ENCODE measurements at places on chromosomes 4 and X.

- no peak for DNase-seq
- H3K4me1 ChIP-seq = no peaks in the 10 kb centered on the region
- H3K4me3 ChIP-seq = no peak overlapping the region
- H3K27ac ChIP-seq = no peak overlapping the region
- H3K27me3 ChIP-seq = no peaks in the 10 kb centered on the region
- H3K36me3 ChIP-seq = no peaks in the 10 kb centered on the region
Observed at GRCh38 chr4:118206627-118207026, 146.2 kb downstream of the PRSS12 start.

GRCh38 chr4:181204109-181204508, 1039.1 kb upstream of the TENM3 start:
- H3K4me1 ChIP-seq = no peaks in the 10 kb centered on the region
- no peaks in the 10 kb centered on the region for H3K27me3 ChIP-seq
- no peaks in the 10 kb centered on the region for H3K36me3 ChIP-seq

DNA sequence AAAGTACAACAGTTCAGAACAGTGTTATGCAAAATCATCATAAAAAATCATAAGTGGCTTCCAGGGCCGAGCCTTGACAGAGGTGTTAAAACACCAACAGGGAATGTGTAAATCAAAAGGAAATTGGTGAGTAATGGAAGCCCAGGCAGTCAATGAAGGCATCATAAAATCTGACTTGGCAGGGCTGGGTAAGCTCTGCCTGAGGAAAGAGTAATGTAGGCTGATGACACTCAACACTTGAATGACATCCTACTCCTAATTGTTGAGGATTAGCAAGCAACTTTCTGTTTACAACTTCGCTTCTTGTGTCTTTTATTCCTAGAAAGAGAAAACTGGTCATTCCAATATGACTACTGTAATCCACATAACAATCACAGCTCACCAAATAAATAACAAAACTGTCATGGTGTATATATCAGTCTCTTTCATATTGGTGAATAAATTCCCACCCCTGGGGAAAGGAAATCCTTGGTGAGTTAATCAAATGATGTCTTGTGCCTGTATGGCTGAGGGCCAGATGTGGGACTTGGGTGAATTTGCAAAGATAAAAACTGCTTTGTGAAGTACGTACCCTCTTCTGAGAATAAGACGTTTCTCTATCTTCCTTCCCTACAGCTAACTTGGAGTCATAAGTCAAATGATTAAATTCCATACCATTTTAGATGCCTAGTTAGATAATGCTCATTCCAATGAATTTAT, 196.8 kb downstream of the DCHS2 start:
- DNase-seq = peak; percentile 5
- no peaks in the 10 kb centered on the region for H3K4me1 ChIP-seq
- no peaks in the 10 kb centered on the region for H3K27me3 ChIP-seq
- H3K36me3 ChIP-seq = no peaks in the 10 kb centered on the region
- no peak overlapping the region for H3K4me3 ChIP-seq
- no peak overlapping the region for H3K27ac ChIP-seq

- peak; percentile 37 for DNase-seq
- no peaks in the 10 kb centered on the region for H3K36me3 ChIP-seq
- H3K27me3 ChIP-seq = no peaks in the 10 kb centered on the region
- no peak overlapping the region for H3K4me3 ChIP-seq
Observed at GRCh38 chrX:51461053-51462044, 35.0 kb downstream of the NUDT11 start.

- H3K36me3 ChIP-seq = no peaks in the 10 kb centered on the region
- H3K27me3 ChIP-seq = no peaks in the 10 kb centered on the region
- no peak overlapping the region for H3K4me3 ChIP-seq
- no peak for DNase-seq
- H3K27ac ChIP-seq = no peak overlapping the region
Observed at GRCh38 chr4:85416094-85416493, 58.9 kb upstream of the ARHGAP24 start.

DNA sequence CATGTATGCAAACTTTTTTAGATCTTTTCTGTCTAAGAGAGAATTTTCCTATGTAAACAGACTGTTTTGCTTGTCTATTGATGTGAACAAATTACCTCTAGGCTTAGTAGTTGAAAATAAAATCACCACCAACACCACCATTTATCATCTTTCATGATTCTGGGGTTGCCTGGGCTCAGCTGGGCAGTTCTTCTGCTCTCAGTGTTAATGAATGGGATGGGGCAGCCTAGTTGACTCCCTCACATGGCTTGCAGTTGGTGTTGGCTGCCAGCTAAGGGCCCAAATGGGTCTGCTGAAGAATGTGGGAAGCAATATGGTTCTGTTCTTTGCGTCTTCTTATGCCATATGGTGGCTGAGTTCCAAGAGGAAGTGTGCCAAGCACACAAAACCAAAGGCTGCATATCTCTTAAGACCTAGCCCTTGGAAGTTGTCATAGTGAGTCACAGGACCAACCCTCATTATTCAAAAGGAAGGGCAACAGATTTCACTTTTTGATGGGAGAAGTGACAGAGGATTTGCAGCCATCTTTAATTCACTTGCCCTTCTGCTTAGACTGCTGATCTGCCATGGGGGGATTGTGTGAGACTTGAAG, 17.9 kb downstream of the REELD1 start:
- H3K4me3 ChIP-seq = no peak overlapping the region
- no peaks in the 10 kb centered on the region for H3K4me1 ChIP-seq
- H3K36me3 ChIP-seq = no peaks in the 10 kb centered on the region

DNA sequence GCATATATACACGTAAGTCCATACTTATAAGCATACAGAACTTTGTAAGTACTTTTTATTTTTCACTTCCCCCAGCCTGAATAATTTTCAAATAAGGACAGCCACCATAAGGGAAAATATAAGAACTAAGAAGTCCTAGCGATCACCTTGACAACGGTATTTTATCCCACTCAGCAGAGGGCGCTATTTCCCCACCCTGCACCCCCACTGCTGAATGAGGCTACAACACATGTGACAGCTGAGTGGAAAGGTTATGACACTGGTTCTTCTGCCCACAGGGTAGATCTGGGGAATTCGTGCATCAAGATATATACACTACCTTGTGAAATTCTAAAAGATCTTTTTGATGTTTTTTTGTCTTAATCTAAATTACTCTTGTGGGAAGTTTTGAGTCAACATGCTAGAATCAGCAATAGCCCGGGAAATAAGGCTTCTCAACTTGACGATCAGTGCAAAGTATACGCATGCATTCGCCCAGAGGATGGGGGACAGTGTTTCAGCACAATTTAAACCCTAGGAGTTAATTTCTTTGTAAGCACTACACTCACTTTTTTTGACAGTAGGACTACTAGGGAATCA, 151.5 kb downstream of the CORIN start:
- H3K4me3 ChIP-seq = no peak overlapping the region
- H3K36me3 ChIP-seq = no peaks in the 10 kb centered on the region
- H3K27ac ChIP-seq = no peak overlapping the region
- H3K27me3 ChIP-seq = no peaks in the 10 kb centered on the region

GRCh38 chrX:148588649-148589310, 88.4 kb downstream of the AFF2 start:
- no peaks in the 10 kb centered on the region for H3K4me1 ChIP-seq
- H3K36me3 ChIP-seq = no peaks in the 10 kb centered on the region
- no peaks in the 10 kb centered on the region for H3K27me3 ChIP-seq
- H3K4me3 ChIP-seq = no peak overlapping the region
- DNase-seq = peak; percentile 17

- H3K36me3 ChIP-seq = no peaks in the 10 kb centered on the region
- H3K4me3 ChIP-seq = no peak overlapping the region
- DNase-seq = no peak
- no peaks in the 10 kb centered on the region for H3K4me1 ChIP-seq
- no peak overlapping the region for H3K27ac ChIP-seq
Observed at GRCh38 chr4:26484032-26484515, 6.2 kb downstream of the CCKAR start.

GRCh38 chr4:41052287-41052686, 162.1 kb downstream of the APBB2 start:
- no peaks in the 10 kb centered on the region for H3K27me3 ChIP-seq
- no peak overlapping the region for H3K27ac ChIP-seq
- no peaks in the 10 kb centered on the region for H3K4me1 ChIP-seq
- no peak for DNase-seq
- H3K4me3 ChIP-seq = no peak overlapping the region

GRCh38 chrX:86171366-86171765, 23.1 kb downstream of the DACH2 start:
- no peak overlapping the region for H3K27ac ChIP-seq
- no peak overlapping the region for H3K4me3 ChIP-seq
- DNase-seq = peak; percentile 78
- no peaks in the 10 kb centered on the region for H3K27me3 ChIP-seq
- H3K36me3 ChIP-seq = no peaks in the 10 kb centered on the region
- H3K4me1 ChIP-seq = no peaks in the 10 kb centered on the region

DNA sequence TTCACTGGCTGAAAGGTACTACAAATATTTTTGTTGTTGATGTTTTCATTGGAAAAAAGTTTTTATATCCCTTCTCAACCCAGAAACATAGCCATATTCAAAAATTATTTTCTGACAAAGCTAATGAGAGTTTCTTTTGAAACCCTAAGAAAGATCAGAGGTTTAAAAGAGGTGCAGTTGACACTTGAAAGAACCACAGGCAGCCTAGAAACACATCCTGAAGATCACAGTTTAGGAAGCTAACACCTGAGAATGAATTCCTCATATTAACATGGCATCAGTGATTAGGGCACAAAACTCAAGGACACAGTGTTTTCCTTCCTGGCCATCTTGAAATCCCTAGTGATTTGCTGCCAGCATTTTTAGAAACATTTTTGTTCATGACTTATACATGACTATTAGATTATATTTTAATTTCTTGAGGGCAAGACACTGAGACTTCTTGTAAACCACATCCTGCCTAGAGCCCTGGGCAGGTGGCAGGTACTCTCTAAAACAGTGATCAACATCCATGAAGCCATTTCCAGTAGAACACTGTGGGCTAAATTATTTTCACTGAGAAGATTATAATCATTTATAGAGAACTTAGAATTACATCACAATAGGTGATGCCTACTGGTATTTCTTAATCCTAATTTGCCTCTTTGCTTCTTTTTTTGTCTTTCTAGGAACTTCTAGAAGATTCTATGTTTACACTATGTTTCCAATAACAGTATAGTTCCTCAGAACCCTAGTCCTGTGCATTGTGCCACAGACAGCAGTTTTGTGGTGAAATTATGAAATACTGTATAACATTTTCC, 80.0 kb downstream of the ARSJ start:
- H3K36me3 ChIP-seq = no peaks in the 10 kb centered on the region
- no peak for DNase-seq
- no peak overlapping the region for H3K27ac ChIP-seq
- H3K4me1 ChIP-seq = no peaks in the 10 kb centered on the region

- no peak for DNase-seq
- no peaks in the 10 kb centered on the region for H3K27me3 ChIP-seq
- H3K27ac ChIP-seq = no peak overlapping the region
- H3K36me3 ChIP-seq = no peaks in the 10 kb centered on the region
Observed at GRCh38 chr4:47239649-47240048, 208.3 kb downstream of the GABRB1 start.

DNA sequence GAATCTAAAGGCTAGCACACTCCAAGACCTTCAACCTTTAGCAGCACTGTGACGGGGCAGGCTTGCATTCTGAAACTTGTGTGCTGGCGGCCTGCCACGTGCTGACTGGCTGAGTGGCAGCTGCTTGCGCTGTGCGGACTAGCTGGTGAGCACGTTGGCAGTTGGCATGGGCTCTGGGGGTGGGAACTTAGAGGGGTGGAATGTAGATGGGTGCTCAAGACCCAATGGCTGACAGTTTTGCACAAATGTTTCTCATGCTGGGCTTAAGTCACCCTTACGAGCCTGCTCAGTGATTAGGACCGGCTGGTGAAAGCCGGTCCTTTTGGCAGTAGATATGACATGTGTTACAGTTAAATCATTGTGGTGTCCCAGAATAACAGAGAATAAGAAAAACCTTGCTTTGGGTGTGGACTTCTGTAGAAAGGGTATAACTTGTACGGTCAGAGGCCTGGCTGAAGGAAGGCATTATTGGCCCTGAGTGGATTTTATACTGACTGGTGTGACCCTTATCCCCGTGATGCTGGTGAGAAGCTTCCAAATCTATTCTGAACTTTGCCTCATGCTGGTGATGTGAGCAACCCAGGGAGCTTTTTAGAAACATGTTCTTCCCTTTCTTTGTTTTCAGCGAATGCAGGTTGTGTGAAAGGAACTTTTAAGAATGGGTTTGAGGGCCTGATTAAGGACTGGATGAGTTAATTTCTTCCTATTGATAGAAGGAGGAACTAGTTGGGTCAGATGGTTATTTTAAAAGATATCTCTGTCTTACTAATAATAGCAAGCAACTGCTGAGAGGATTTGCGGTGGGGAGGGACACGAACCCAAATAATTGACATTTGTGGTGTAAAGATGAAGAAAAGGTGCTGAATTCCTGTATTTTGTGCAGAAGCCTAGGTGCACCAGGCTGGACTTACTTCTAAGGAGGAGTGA, 107.4 kb upstream of the SLC4A4 start:
- no peak for DNase-seq
- H3K27ac ChIP-seq = no peak overlapping the region

DNA sequence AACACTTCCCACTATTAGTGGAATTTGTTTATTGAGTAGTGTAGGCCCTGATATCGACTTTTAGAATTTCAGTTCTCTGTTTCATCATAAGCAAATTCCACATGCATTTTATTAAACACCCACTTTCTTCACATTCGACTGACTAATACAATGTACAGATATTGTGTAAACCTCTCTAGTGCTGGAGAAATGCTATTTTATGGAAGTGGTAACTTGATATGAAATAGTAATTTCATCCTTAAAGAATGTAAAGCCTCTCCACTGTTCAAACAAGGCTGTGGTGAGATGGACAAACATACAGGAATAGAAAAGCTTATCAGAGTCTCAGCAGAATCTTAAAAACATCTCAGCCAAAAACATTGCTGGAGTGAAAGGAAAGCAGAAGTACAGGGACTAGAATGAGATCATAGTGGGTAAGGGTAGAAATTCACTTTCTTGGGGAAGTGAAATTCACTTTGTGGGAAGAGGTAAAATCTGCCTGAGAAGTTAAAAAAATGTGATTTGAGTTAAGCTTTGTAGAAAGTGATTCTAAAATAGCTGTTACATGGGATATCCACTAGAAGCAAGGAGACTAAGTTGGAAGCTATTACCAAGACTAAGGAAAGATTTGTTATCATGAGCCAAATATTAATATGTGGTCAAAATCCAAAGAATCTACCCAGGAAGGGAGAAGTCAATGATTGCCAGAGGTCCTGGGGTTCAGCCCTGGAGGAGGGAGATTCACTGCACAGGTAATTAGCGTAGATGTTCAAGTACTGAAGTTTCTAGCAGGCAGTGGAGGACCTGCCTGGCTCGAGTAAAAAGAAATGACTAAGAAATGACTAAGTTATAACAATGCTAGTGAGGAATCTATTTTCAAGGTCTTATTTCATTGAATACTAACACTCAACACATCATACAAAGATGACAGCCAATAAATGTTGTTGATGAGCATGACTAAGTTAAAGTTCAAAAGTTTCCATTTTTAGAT, 398.3 kb upstream of the FAM47C start:
- no peak for DNase-seq
- H3K27ac ChIP-seq = no peak overlapping the region
- H3K27me3 ChIP-seq = no peaks in the 10 kb centered on the region
- no peak overlapping the region for H3K4me3 ChIP-seq
- no peaks in the 10 kb centered on the region for H3K36me3 ChIP-seq

- H3K27me3 ChIP-seq = no peaks in the 10 kb centered on the region
- no peaks in the 10 kb centered on the region for H3K4me1 ChIP-seq
- H3K4me3 ChIP-seq = no peak overlapping the region
- no peak for DNase-seq
- no peaks in the 10 kb centered on the region for H3K36me3 ChIP-seq
- H3K27ac ChIP-seq = no peak overlapping the region
Observed at GRCh38 chrX:118228041-118228440, 111.4 kb upstream of the KLHL13 start.

- H3K27me3 ChIP-seq = no peaks in the 10 kb centered on the region
- H3K36me3 ChIP-seq = no peaks in the 10 kb centered on the region
Observed at GRCh38 chrX:151923648-151924047, 11.0 kb downstream of the MAGEA4 start.
